ENCODE measurements at places on chromosomes 2 and 18.
A peak's percentile ranks its signal among the peaks of the same experiment; 100 is the strongest.

- DNase-seq: peak; percentile 21
Measured at GRCh38 chr2:85772841-85773491, 19.2 kb downstream of the ATOH8 start.

- DNase-seq: no peak
Measured at GRCh38 chr2:208015475-208015874, 9.9 kb downstream of the PLEKHM3 start.

DNA sequence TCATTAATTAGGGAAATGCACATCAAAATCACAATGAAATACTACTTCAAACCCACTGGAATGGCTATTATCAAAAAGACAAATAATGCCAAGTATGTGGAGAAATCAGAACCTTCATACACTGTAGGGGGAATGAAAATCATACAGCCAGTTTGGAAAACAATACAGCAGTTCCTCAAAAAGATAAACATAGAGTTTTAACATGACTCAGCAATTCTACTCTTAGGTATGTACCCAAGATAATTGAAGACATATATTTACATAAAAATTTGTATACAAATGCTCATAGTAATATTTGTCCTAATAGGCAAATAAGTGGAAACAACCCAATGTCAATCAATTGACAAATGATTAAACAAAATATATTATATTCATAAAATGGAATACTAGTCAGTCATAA is 45.4 kb upstream of the SATB2 start:
- DNase-seq: no peak

- DNase-seq: no peak
Measured at GRCh38 chr18:51165296-51165695, 32.2 kb downstream of the MEX3C start.

DNA sequence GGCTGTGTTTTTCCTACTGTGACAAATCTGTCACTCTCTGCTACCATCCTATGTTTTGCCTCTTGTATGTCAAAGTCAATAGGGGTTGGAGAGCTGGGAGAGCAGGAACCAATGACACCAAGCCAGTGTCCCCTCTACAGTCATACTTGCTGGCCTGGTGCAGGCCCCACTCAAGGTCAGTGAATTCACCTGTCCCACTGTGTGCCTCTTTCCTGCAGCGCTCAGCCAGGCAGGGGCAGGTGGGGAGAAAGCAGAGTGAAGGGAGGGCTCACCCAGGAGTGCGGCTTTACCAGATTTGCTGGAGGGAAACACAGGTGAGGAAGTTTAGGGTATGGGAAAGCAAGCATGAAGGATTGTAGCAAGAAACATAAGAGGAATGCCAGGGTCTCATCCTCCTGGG is 114.5 kb downstream of the GYPC start:
- DNase-seq: no peak

GRCh38 chr2:161161074-161161706 is 962 bp downstream of the TANK start:
- DNase-seq: peak; percentile 27

DNA sequence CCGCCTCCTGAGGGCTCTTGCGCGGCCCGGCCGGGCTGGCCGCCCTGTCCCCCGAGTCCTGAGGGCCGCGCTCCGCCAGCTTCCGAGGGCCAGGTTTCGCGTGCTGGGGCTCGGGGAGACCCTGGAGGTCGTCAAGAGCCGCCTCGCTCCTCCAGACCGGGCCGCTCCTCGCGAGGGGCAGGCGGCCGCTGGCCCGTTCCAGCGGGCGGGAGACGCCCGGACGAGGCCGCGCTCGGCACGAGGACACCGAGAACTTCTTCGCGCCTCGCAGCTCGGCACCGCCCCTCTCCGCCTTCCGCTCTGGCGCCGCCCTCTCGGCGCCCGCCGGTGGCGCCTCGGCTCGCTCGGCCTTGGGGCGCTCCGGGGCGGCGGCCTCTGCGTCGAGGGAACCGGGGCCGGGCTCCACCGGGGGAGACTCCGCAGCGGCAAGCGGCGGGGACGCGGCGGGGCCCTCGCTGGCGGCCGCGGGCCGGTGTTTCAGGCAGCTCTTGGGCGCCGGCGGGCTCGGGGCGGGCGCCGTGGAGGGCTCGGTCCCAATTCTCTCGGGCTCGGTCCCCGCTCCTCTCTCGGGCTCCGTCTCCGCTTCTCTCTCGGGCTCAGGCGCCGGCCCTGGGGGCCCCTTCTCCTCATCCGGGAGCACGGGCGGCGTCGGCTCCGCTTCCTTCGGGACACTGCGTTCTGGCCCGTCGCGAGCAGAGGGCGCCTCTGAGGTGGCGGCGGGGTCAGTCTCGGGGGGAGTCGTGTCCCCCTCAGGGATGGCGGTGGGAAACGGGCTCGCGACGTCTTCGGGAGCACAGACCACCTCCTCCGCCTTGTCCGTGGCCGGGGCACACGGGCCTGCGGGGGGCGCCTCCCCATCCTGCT is 91.6 kb upstream of the MGAT4A start:
- no peak for DNase-seq

DNA sequence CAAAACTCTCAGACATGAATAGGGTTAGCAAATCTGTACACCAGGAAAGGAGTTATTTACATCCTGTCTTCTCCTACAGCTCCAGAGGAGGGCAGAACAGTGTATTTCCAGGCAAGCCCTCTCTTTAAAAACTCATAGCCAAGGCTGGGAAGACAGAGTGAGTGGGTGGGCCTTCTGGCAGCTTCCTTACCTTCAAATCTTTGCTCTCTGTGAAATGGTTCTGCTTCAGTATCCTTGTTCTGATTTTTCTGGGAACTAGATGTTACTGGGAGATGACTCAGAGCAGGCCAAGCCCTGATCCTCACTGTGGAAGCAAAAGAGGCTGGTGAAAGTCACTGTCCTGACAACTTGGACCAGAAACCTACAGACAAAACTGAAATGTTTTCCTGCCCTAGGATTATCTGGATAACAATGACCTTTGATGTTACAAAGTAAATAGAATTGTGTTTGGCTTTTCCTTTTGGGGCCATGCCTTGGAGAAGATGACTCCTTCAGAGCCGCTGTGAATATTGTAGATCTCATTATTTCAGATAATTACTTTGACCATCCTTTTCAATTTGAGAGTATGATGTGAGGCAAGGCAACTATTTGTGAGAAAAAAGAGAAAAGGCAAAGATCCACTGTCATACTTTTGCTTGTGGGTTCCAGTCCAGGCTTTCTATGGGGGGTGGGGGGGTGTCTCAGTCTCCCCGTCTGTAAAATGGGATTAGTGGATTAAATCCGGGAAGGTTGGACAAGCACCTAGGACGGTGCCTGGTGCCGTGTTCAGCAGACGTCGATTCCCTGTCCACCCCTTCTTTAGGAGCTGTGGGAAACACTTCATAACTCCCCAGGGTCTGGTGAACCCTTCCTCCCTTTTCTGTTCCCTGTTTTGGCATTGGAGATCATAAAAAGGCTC is 644 bp upstream of the QPCT start:
- peak; percentile 62 for DNase-seq

GRCh38 chr2:118667964-118668363 is 179.5 kb downstream of the EN1 start:
- DNase-seq: peak; percentile 88

- peak; percentile 8 for DNase-seq
Measured at GRCh38 chr2:23235292-23235691, 149.7 kb upstream of the KLHL29 start.

- no peak for DNase-seq
Measured at GRCh38 chr2:170204298-170204951, 26.5 kb downstream of the MYO3B start.

DNA sequence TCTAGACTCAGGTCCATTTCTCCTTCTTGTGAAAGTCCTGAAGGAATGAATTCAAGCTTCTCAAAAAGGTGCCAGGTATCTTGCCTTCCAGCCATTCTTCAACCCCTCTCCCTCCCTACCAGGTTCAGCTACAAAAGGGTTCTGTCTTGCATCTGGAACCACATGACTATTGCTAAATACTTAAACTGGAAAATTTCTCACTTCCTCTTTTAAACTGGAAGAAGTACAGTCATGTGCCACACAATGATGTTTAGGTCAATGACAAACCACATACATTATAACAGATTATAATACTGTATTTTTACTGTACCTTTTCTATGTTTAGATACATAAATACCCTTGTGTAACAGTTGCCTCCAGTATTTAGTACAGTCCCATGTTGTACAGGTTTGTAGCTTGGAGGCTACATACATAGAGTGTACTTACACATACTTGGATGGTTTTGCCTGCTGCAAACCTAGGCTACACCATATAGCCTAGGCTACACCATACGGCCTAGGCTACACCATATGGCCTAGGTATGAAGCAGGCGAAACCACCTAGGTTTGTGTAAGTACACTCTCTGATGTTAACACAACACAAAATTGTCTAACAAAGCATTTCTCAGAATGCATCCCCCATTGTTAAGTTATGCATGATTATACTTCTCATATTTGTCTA is 142.0 kb upstream of the DNMT3A start:
- no peak for DNase-seq

- peak; percentile 83 for DNase-seq
Measured at GRCh38 chr2:74564222-74564621, 9.7 kb downstream of the DOK1 start.

- no peak for DNase-seq
Measured at GRCh38 chr2:120221616-120222015, 1.6 kb downstream of the TMEM185B start.

DNA sequence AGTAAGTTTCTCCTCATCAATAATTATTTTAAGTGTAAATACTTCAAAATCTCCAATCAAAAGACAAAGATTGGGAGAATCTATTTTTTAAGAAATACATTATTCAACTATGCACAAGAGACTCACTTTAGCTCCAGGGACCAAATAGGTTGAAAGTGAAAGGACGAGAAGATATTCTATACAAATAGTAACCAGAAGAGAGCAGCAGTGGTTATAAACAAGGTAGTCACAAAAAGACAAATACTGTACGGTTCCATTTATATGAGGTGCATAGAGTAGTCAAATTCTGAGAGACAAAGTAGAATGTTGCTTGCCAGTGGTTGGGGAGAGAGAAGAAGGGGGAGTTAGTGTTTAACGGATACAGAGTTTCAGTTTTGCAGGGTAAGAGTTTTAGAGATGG is 69.8 kb downstream of the POU3F3 start:
- no peak for DNase-seq

GRCh38 chr2:9548506-9548905 is 7.1 kb downstream of the ADAM17 start:
- DNase-seq: no peak

DNA sequence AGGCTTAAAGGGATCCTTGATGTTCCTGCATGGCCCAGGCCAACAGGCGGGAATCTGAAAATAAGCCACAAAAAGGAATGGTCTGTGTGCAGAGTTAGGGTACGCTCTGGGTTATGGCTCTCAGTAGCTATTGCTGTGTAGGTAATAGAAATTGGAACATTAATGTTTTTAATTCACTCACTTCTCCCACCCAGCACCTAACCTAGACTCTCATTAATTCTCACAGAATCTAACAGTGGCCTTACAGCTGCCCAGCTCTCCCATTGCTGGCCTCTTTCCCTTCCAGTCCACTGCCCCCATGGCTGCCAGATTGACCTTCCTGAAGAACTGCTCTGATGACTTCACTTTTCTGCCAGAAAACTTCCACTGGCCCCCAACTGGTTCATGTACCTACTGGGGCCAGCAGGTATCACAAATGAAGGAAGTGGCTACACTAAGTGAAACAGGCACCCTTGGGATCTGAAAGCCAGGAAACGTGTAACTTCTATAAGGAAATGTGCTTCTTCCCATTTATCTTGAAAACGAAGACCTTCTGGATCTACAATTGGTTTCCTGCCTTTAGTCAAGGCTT is 315.2 kb downstream of the STK39 start:
- no peak for DNase-seq

DNA sequence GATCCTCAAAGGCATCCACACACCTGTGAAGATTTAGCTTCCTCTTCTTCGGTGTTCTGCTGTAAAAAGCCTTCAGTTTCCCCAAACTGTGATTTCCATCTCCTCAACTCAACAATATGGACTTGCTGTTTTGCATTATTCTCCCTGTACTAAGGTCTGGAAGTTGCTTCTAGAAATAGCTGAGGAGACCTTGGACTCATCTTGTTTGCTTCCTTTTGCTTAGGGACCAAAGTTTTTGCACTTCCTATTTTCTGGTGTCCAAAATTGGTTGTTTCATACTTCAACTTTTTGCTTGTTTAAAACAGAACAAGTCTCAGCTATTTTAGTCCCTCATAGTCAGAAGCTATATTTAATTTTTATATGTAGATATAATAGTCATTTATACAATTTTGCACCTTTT is 201.9 kb upstream of the COPS8 start:
- no peak for DNase-seq

DNA sequence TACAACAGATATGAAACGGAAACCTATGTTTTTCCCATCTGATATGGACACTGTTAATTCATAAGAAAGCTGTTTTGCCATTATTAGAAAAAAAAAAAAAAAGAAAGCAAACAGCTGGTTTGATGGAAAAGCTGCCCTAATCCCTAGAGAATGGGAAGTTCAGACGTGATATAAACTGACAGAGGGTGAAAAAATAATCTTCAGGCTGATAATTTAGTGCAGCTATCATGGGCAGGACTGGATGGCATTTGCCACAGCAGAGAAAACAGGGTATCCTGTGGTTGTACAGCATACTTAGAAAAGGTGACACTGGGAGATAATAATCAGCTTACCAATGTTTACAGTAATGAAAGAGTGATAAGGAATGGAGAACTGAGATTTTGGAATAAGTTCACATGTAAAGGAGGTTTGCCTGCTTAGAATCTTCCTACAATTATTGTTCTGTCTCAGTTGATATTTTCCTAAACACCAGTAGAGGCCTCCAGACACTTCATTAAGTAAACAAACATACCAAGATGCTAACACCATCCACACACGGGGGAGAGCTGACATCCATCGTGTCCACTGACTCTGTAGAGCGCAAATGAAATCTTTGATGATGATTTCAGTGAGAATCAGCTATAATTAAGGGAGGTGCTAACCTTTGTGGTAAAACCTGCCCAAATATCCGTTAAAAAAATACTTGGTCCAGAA is 211.6 kb upstream of the MMADHC start:
- peak; percentile 59 for DNase-seq

- DNase-seq: no peak
Measured at GRCh38 chr2:56313500-56313921, 129.7 kb downstream of the CCDC85A start.

DNA sequence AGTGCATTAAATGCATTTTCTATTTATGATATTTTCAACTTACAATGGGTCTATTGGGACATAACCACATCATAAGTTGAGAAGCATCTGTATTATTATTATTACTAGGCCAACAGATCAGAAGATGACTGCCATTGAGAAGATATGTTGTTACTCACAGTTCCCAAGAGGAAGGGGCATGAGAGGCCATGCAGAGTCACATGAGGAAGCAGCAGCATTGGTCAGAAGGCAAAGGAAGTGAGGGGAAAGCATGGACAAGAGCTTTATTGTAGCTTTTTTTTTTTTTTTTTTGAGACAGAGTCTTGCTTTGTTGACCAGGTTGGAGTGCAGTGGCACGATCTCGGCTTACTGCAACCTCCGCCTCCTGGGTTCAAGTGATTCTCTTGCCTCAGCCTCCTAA is 66.2 kb upstream of the LCLAT1 start:
- DNase-seq: no peak

DNA sequence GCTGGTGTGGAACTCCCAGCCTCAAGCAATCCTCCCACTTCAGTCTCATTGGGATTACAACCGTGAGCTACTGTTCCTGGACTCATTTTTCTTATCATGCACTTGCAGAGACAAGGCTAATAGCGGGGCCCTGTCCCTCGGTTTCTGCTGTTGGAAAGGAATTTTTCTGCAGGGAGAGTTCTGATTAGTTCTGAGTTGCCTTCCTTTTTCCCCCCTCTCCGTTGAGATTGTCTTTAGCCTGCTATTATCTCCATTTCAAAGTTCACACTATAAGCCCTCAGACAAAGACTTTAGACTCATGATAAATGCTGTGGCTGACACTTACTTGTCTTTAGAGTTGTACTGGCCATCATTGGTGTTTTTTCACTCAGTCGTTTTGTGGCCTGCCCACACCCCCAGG is 97.2 kb downstream of the NCOA1 start:
- DNase-seq: no peak

GRCh38 chr2:236871500-236872001 is 214.1 kb upstream of the COPS8 start:
- DNase-seq: peak; percentile 90

Measured in fibroblast of the aortic adventitia (primary cell).